CD8-positive, alpha-beta T cell (primary cell): ENCODE measurements at places on chromosomes 3 and 15.
A peak's percentile ranks its signal among the peaks of the same experiment; 100 is the strongest.

- no peak for DNase-seq
These were observed 17.8 kb downstream of the EDEM1 start for GRCh38 chr3:5205165-5205941.

DNA sequence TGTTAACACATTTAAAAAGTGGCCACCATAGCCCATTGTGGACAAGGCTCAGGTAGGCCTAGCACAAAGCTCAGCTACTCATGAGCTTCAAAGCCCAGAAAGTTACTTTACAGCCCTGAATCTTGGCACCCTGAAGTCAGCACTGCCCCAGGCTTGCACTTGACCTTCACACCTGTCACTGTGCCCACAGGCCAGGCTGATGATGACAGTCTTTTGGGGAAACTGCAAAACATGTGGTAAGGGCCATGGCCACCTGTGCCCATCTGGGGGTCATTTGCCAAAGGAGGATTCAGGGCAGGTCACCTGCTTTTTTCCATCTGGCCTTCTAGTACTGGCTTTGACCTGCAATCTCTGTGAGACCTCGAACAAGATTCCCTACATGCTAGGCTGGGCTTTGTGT is 11.0 kb downstream of the CHDH start:
- no peak for DNase-seq

DNA sequence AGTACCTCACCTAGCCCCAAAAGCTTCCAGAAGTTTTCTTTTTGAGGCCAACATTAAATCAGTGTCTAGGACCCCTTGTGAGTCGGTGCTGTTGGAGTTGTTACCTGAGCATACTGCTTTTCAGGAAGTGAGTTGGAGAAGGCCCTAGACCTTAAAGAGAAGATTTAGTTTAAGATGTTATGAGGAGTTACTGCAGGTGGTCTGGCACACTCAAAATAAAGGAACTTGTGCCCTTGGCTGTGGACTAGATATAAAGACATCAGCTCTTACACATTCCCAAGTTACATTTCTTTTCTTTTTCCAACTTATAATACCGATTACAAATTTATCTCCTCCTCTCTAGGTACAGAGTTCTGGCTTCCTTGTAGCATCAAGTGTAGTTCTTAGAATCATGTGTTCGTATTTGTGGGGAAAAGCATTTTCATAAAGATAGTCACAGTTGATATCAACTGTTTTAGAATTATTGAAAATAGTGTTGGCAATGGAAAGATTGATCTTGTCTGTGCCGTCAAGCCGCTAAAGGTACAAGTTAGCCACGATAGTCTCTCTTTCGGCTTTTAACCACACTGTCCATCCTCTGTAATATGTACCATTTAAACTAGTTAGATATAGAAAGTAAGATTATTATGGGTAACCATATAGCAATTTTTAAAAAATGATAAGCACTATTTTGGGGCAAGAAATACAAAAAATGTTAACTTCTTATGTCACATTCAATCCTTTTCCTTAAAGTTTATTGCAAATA is 8.6 kb downstream of the ZIC1 start:
- no peak for DNase-seq

- DNase-seq = peak; percentile 79
These were observed 9.9 kb upstream of the LEKR1 start for GRCh38 chr3:156816091-156816793.

DNA sequence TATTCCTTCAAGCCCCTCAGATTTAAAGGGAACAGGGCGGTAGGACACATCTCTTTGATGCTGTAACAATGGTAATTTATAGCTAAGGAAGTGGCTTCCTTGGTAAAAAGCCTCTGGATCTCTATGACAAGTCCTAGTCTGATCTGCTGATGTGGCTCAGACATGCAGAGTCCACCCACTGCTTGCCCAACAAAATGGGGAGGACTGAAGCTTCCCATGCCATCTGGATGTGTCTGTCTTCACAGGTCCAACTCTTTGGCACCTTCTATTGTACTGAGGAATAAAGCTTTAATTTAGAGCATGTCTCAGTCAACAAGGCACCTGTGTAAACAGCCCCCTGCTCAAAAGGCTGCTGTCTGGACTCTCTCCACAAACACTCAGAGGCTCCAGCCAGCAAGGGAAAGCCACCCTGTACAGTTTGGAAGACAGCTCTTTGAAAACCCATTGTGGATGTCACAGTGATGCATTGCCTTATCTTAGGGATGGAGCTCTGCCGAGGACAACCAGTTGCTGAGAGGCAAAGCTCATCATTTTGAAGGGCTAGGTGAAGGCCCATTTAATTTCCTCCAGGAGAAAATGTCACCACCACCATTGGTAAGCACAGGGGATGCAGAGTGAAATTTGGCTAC is 348.6 kb upstream of the GRM7 start:
- no peak for DNase-seq

DNA sequence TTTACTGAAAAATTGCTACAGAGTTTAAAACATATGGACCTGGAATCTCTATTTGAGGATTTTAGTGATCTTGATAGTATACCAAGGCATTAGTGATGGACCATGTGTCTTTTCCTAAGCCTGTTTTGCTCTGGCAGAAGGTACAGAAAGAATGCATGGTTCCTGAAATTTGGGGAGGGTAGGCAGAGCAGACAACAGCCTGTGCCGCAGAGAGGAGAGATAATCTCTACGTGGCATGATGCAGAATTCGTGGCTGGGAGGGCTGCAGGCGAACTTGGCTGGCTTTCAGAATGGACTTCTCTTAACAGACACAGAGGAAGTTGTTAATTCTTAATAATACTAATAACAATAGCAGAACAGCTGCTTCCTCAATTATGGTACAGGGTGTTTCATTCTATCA is 137.5 kb upstream of the FOXB1 start:
- DNase-seq = no peak

DNA sequence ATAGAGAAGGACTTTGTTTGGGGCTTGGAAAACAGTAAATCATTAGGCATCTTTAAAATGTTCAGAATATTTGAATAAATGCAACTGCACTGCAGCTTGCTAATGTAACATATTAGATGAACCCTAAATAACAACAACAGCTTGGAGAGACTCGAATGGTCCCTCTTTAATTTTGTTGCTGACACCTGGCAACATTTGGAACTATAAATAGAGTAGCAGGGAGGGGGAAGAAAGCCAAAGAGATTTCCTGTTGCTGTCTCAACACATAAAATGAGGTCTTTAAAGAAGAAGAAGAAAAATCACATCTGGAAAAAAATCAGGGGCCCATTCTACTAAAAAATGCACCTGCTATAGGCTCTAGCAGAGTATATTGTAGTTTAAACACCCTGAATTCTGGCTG is 49.9 kb upstream of the DPPA4 start:
- no peak for DNase-seq

DNA sequence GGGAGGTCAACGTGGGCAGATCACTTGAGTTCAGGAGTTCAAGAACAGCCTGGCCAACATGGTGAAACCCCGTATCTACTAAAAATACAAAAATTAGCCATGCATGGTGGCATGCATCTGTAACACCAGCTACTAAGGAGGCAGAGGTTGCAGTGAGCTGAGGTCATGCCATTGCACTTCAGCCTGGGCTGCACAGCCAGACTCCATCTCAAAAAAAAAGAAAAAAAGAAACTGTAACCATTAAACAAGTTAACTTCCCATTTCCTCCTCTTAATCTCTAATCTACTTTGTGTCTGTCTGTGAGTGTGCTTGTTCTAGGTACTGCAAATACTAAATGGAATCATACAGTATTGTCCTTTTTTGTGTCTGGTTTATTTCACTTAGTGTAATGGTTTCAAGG is 2.7 kb downstream of the RBM6 start:
- no peak for DNase-seq

GRCh38 chr3:173173652-173174051 is 32.6 kb upstream of the SPATA16 start:
- no peak for DNase-seq

DNA sequence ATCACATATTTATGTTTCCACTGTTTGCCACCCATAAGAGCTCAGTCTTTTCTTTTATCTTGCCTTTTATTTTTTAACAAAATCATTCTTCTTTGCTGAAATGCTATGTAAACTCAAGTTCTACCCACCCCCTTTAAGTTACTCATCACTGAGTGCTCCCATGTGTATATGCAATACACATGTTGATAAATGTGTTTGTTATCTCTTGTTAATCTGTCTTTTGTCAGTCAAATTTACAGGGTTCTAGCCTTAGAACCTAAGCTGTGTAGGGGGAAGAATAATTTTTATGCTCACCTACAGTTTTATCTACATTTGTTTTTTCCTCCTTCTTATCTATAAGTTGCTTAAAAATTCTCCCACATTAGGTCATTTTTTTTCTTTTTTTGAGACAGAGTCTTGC is 1195.9 kb downstream of the ROBO2 start:
- no peak for DNase-seq

DNA sequence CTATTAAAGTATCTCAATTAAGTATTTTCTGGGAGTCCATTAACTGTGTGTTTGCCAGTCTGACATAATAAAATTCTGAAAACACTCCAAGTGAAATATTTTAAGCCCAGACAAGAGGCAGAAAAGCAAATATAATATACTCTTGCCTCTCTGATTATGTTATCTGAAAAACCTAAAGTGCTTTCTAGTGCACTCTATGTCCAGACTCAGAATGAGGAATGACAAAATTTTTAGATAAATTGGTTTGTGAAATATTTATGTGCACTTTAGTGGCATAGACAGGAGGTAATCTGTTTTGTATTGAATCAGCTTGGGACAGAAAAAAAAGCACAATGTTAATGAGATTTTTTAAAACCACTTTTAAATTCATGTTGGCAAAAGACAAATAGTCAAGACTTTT is 508.2 kb upstream of the SUCLG2 start:
- DNase-seq = no peak

DNA sequence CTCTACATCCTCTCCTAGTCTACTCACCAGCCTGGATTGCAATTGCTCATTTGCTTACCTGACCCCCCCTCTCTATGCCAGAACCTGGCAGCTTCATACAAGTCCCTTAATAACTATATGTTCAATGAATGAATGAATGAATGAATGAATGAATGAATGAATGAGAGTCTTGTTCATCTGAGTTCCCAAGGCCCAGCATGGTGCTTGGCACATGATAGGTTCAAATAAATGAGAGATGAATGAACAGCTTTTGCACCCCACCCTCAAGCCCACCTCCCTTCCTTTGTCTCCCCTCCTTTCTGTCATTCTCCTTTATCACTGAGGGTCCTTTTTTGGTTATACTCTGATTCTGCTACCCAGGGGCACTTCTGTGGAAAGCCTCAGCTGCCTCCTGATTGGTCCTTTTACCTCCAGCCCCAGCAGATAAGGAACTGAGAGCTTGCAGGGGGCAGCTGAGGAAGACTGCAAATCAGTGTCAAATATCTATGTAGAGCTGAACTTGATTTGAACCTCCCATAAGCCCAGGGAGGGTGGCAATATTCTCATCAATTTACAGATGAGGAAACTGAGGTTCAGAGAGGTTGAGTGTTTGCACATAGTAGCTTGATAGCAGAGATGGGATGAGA is 54.1 kb upstream of the CHRNB4 start:
- no peak for DNase-seq

- no peak for DNase-seq
These were observed 48.0 kb downstream of the CTNNB1 start for GRCh38 chr3:41247055-41248004.
